ENCODE measurements at places on chromosomes 11 and 22.

- no peak for DNase-seq
These were observed 153.1 kb downstream of the DDX10 start for GRCh38 chr11:108817976-108818375.

GRCh38 chr11:44399968-44400367 is 90.0 kb upstream of the ALX4 start:
- no peak for DNase-seq

DNA sequence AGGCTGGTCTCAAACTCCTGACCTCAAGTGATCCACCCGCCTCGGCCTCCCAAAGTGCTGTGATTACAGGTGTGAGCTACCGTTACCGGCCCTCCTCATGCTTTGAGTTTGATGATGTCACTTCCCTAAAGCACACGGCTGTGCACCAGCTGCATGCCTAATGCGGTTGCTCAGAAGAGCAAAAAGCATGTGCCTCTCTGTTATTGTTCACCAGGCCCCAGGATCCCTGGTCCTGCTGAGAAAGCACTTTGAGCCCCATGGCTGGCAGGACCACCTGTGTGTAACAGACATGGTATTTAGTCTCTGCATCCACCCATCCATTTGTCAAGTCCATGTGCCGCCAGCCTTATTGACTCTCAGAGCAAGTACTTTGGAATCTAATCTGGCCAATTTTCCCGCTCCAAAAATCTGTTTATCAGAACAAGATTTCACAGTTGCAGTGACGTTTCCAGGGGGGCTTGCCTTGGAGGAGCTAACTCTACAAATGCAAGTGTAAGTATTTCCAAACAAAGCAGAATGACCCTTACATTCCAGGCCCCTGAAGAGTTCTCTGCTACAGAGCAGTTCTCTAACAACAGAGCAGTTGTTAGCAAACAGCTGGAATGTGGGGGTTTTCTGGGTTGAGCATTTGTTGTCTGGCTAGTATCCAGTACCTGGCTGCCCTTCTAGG is 89.4 kb downstream of the LDLRAD3 start:
- DNase-seq, result no peak

DNA sequence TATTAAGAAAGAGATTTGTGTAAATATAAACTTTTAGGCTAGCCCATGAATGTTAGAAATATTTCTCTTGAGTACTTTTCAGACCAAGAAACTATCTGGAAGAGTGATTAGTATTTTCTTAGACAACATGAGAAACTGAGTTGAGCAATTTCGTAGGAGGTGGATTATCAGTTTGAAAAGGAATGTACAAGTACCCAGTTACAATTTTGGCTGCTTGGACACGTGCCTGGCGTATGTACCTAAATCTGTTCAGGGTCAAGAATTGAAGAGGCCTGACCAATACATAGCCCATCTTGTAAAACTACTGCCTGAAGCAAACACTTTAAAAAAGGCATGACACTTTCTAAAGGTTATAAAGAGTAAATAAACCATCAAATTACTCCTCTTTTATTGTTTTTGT is 71.1 kb downstream of the CCDC73 start:
- no peak for DNase-seq

- no peak for DNase-seq
These were observed 5.5 kb downstream of the YDJC start for GRCh38 chr22:21624120-21624879.

- no peak for DNase-seq
These were observed 34.8 kb upstream of the CCDC34 start for GRCh38 chr11:27397624-27398399.

GRCh38 chr11:64598106-64598796 is 7.2 kb downstream of the SLC22A12 start:
- DNase-seq, result no peak

DNA sequence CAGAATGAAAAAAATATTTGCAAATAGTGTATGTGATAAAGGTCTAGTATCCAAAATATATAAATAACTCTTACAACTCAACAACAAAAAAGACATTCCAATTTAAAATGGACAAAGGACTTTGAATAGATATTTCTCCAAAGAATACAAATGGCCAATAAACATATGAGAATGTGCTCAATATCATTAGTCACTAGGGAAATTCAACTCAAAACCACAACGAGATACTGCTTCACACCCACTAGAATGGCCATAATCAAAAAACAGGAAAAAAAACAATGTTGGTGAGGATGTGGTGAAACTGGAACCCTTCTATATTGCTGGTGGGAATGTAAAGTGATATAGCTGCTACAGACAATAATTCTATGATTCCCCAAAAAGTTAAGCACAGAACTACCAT is 38.6 kb upstream of the RPS13 start:
- DNase-seq, result no peak

GRCh38 chr11:5252192-5252918 is 2.2 kb downstream of the HBG2 start:
- DNase-seq, result no peak

DNA sequence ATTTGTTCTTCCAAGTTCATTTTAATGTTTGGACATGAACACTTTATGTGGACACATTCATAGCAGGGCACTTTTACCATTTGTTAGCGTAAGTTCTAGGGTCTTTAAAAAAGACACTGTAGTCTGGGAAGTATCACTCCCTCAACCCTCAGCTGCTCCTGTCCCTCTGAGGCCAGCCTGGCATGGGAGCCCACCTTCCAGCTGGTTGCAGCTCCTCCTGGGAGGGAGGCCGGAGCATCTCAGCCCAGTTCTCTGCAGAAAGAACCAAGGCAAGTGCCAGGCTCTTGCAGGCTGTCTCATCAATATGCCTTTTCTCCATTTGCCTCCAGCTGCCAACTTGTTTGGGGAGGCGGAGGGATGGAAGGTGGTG is 150.6 kb downstream of the OPCML start:
- no peak for DNase-seq

DNA sequence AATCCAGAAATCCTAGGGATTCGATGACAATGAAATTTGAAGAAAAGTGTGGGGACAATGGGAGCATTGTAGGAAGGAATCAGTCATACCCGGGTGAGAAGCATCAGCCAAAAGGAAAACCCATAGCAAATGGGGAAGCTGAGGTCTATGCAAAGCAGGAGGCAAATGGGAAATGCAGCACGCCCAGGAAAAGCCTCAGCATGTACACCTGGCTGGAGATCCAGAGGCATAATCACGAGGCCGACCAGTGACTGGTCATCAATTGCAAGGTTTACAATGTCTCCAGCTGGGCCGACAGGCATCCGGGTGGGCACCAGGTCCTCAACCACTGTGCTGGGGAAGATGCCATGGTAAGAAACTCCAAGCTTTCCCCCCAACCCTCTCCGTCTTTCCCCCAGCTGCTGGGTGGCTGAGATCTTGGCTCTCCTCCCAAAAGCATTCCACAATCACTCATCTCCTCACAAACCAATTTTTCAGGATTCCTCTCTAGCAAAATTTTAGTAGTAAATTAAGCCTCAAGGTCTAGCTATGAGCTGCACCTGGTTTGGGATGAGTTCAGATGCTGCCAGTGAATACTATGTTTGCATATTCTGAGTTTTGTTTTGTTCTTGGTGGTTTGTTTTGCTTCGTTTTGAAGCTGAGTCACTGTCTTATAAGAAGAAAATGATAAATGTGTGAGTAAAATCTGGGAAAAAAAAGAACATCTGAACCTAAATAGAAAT is 98.0 kb upstream of the OR5AK2 start:
- DNase-seq, result no peak

- no peak for DNase-seq
These were observed 1.9 kb downstream of the CSNK2A3 start for GRCh38 chr11:11351042-11351586.

GRCh38 chr22:27718186-27719035 is 83.1 kb downstream of the MN1 start:
- no peak for DNase-seq

DNA sequence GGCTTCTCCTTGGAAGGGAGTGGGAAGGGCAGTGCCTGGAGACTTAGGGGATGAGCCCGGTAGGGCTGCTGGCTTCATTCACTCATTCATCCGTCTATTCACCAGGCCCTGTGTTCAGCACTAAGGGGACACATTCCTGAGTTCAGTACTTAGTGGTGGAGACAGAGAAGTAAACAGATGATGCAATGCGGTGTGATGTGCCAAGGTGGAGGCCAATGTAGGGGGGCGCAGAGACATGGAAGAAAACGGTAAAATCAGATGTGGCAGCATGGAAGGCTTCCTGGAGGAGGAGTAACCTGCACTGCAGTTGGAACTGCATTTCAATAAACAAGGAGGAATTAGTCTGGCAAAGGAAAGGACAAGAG is 21.3 kb downstream of the GRIK4 start:
- DNase-seq, result no peak

DNA sequence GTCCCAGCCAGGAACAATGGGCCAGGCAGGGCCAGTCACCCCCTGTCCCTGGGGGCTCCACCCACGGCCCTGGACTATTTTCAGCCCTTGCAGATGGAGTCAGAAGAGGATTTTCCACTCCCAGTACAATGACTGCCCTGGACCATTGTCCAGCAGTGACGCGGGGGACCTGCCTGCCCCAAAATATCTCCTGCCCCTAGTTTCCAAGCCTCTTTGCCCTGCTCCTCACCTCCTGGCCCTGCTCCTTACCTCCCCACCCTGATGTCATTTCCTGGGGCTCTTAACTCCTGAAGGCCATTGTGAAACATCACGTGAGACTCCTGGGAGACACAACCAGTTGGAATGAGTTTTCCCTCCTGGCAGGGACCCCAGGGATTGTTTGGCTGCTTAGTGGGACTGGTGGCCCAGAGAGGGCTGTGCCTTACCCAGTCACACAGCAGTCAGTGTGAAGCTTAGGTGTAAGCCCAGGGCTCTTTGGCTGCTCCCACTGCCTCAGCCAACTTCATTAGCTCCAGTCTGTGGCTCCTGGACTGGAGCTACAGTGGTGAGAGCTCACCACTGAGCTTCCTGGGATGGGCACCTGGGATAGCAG is 22.2 kb downstream of the P2RY2 start:
- no peak for DNase-seq

DNA sequence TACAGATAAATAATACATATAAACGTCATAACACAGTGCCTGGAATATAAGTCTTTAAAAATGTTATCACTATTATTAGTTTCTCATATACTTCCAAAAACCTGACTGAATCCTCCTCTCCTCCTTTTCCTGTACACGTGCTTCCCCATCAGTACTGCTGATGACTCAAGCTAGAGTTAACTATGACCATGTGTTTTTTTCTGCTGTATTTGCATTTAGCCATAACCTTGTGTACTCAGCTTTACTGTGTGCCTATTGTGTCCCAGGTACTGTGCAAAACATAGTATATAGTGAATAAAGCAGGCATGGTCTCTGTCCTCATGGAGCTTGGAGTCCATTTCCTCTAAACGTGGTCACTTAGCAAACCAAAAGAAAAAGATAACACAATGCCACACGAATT is 56.5 kb upstream of the ARHGAP32 start:
- DNase-seq, result no peak

DNA sequence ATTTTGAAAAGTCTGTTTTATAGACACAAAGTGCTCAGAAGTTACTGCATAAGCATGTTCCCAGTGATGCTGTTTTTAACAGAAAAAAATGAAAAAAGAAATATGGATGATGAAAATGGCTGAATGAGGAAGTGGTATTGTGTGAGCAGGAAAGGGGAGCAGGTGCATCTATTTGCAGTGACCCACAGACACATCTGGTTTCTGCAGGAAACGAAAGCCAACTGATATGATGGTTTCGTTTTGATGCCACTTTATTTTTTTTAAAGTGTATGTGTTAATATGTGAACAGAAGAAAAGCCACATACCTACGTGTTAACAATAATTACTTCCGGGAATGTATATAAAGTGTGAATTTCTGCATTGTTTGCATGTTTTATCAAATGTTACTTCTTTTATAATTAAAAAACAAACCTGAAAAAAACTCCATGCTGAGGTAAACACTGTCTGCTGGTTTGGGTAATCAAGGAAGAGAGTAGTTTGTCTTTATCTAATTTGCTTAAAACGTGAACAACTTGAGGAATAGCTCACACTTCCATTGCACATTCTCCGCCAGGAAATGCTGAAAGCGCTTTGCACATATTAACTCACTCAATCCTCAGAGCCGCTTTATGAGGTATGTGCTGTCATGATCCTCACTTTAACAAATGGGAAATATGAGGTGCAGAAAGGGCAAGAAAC is 1335.9 kb downstream of the TBC1D22A start:
- DNase-seq, result no peak

DNA sequence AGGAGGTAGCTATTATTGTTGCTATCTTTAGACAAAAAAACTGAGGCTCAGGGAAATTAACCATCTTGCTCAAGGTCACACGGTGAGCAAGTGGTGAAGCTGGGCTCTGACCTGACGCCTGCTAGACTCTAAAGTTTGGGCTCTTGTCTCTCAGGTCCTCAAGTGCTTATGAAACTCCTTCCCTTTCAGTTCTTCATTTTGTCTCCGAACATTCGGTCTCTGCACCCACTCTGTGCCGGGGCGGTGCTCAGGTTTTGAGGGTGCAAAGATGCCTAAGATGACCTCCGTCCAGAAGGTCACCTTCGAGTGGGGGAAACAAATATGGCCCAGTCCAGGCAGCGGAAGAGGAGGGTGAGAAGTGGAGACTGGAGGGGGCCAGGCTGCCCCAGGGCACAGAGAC is 16.0 kb downstream of the OVOL1 start:
- no peak for DNase-seq

- DNase-seq, result no peak
These were observed 85.6 kb upstream of the GRIA4 start for GRCh38 chr11:105524286-105524685.

DNA sequence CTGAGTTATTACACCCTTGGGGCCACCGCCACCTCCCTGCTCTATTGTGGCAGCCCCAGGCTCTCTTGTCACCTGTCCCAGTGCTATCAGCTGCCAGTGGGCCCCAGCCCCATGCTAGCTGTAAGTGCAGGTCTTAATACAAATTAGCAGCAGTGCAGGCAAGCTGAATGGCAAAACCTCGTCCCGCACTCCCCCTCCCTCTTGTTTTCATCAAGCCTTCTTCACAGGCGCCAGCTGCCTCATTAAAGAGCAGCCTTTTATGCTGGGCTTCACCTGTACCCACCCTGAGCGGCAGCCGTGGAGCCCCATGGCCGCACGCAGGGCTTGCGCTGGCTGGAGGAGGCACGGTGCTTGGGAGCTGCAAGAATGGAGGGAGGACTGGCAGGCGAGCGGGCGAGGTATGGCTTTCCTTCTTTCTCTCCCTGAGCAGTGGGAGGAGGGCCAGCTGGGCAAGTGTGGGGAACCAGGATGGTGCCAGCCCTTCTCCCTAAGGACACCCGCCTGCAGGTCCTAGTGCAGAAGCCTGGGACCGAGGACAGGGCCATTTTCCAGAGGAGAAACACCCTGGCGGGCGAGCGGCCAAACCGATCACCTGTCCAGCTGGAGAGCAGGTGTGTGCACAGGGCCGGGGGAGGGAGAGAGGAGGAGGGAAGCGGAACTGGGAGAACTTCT is 70.7 kb downstream of the FLI1 start:
- no peak for DNase-seq

All from stimulated activated CD4-positive, alpha-beta T cell treated with anti-CD3 and anti-CD28 coated beads, TNF-alpha, amount 100 ng/mL, for 48 hours (primary cell).